Stimulated activated CD4-positive, alpha-beta T cell treated with anti-CD3 and anti-CD28 coated beads, Interleukin-4, amount 100 ng/mL, for 1 hour (primary cell): ENCODE measurements at places on chromosomes 2 and 18.

DNA sequence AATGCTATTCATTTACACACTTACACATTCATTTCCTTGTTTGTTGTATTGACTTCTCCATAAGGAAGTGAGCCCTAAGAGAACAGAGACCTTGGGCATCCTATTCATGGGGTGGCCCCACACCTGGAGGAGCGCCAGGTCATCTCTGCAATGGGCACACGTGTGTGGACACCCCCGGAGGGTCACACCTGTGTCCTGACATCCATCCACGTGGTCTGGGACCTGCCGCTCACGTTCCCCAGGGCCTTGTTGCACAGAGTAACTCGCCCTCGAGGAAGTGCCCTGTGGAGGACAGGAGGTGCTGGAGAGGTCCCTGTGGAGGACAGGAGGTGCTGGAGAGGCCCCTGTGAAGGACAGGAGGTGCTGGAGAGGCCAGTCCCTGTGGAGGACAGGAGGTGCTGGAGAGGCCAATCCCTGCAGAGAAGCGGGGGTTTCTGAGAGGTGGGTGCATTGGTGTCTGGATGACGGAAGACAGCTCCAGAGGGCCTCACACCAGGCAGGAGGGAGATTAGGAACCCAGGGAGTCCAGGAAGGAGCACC is 73.2 kb upstream of the GPC1 start:
- no peak for DNase-seq

DNA sequence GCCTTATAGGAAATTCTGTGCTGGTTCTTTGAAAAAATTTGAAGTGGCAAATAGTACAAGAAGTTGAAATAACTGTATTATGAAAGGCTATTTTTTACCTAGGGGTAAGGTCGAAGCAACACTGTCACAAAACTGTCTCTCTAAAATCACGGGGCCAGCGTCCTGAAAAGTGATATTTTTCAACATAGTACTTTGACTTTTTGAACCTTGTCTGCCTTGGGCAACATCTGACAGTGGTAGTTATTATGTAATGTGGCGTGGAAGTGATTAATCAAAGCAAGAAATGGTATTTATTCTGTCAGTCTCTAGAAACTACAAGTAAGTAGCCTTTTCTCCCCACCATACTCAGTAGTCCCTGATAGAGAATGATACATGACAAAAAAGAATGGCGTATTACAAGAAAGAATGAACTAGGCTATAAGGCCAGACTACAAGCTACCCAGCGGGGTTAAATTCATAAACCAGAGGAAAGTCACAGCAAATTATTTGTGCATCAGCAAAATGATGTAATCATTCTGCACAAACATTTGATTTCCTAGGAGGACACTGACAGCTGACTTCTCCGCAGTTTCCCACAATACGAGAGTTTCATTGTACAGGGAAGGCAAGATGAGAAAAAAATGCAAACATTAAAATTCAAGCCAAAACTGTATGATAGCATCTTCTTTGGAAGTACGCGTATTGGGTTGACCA is 9.8 kb downstream of the GEN1 start:
- DNase-seq: no peak

DNA sequence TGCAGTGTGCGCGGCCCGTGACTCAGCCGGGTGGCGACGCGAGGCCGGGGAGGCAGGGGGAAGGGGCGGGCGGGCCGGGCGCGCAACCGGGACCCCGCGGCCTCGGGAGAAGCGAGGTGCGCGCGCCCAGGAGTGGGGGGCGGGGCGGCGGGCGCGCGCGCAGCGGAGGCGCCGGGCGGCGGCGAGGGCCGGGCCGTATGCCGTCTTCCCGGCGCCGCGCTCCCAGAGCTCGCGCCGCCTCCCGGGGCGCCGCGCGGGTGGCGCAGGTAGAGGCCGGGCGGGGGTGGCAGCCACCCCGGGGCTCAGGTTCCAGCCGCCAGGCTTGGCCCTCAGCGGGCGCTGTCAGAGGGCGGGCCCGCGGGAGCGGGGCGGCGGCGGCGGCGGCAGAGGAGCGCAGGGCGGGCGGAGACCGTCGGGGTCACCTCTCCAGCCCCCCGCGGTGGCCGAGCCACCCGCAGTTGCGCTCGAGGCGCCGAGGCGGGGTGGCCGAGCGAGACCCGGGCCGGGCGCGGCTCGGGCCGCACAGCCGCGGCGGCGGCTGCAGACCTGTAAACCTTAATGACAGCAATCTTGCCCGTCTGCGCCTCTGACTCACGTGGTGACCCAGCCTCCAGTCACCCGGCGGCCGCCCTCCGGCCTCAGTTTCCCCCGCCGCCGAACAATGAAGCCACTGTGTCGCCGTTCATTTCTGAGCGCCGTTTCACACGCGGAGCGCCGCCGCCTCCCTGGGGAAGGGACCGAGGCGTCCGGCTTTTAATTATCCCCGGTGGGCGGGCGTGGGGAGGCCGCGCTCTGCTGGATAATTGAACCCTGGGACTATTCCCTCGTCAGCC is 25.3 kb upstream of the SMAD7 start:
- peak; percentile 70 for DNase-seq

- DNase-seq: no peak
Observed at GRCh38 chr2:227163485-227163997, 464 bp downstream of the COL4A4 start.

DNA sequence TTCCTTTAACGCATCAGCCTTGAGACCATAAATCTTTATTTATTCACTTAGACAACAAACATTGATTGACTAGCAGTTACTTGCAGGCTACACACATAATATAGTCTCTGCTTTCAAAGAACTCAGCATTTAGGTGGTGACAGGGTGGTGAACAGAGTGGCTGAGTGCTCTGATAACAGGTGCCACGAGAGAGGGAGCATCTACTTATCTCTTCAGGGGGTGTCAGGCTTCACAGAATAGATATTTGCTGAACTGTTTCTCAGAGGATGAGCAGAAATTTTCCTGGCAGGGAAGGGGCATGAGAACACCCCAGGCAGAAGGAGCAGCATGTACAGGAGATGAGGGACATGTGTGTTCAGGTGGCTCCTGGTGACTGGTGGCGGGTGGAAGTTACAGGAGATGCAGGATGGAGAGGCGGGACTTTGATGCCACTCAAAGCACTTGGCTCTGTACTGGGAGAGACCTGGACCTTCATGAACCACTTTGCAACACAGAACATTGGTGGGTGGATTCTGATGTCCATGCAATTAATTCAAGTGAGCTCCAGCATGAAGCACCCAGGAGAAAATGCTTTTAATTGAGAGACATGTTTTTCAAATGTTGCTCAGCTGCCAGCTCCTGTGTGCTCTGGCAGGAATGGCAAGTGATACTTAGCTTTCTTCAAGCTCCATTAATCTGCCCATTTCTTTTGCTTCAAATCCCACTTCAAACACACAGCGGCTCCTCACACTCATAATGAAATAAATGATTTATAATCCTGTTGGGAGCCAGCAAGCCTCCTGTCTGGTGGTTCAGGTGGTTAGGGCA is 248.9 kb downstream of the MYCN start:
- DNase-seq: no peak

DNA sequence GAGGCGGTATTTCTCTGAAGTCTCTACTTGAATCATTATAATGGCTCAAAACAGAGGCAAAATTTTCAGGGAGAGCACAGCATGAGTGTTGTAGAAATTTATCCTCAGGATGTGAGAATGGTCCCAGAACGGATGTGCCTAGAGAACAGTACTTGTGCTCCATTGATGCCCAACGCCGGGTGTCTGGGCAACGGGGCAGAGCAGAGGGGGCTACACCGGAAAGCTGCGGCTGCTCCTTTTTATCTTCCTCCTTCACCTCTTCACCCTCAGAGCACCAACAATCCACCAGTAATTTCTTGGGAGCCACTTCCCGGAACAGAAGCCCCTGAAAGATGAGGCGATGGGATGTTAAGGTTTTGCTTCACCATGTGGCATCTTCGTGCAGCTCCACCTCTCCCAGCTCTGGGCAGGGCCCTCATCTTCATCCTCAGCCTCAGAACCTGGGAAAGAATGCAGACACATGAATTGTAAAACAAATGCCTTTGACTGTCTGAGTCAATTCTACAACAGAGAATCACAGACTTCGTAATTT is 71.5 kb downstream of the PTGR3 start:
- DNase-seq: no peak

GRCh38 chr18:79534356-79534755 is 138.6 kb downstream of the NFATC1 start:
- DNase-seq: no peak

DNA sequence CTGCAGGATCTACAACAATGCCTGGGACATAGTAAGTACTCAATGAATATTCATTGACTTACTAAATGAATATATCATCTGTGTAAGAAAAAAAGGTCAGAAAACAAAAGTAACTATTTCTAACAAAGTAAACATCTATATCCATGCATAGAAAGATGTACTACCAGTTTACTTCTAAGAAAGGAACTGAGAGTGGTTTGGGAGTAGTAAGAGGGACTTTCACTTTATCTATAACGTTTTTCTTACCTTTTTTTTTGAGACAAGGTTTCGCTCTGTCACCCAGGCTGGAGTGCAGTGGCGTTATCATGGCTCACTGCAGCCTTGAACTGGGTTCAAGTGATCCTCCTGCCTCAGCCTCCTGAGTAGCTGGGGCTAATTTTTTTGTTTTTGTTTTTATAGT is 25.7 kb downstream of the DHX57 start:
- DNase-seq: no peak

GRCh38 chr18:63145851-63146555 is 173.6 kb downstream of the BCL2 start:
- no peak for DNase-seq

- no peak for DNase-seq
Observed at GRCh38 chr18:13369756-13370510, 151.4 kb downstream of the LDLRAD4 start.

- DNase-seq: no peak
Observed at GRCh38 chr2:153509133-153509532, 30.6 kb upstream of the RPRM start.

DNA sequence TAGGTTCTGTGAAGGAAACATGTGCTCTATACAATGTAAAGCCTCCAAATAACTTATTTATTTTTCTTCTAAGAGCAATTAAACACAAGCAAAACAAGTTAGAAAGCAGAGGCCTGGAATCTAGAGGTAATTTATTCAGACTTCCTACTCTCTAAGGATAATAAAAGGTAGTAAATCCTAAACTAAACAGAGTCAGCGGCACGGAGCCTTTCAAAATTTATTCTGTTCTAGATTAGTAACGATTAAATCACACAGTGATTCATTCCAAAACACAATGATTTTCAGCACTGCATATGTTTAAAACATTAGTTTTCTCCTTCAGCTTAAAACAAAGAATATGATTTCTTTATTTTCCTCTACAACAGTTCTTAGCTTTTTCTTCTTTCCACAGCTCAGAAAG is 160.9 kb downstream of the FBXO15 start:
- DNase-seq: no peak

- no peak for DNase-seq
Observed at GRCh38 chr2:223890721-223891120, 53.3 kb upstream of the AP1S3 start.

GRCh38 chr18:62767836-62768557 is 52.7 kb downstream of the PHLPP1 start:
- DNase-seq: no peak

DNA sequence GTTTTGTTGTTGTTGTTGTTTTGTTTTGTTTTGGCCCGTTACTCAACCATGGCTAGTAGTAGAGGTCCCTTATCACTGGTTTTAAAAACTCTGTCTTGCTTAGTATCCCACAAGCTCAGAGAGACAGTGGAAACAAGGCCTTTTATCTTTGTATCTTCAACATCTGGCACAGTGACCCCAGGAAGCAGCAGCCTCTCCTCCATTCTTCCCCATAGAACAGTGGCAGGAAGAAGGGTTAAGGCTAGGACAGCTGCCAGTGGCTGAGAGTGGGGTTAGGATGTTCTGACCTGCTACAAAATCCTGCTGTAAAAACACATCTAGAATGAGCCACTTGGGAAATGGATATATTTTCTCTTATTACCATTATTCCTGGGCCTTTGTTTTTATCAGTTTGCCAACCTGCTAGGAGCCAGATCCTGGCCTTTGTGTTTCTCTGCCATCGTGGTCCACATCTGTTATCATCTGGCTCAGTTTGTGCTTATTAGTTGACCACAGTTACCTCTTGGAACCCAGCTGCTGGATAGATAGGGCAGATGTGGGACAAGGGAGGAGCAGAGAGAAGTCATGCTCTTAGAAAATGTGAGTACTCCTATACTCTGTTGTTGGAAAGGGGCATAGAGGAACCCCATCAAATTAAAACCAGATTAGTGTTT is 246.8 kb downstream of the AGPS start:
- no peak for DNase-seq

GRCh38 chr2:24421668-24422067 is 61.3 kb upstream of the ITSN2 start:
- peak; percentile 56 for DNase-seq

DNA sequence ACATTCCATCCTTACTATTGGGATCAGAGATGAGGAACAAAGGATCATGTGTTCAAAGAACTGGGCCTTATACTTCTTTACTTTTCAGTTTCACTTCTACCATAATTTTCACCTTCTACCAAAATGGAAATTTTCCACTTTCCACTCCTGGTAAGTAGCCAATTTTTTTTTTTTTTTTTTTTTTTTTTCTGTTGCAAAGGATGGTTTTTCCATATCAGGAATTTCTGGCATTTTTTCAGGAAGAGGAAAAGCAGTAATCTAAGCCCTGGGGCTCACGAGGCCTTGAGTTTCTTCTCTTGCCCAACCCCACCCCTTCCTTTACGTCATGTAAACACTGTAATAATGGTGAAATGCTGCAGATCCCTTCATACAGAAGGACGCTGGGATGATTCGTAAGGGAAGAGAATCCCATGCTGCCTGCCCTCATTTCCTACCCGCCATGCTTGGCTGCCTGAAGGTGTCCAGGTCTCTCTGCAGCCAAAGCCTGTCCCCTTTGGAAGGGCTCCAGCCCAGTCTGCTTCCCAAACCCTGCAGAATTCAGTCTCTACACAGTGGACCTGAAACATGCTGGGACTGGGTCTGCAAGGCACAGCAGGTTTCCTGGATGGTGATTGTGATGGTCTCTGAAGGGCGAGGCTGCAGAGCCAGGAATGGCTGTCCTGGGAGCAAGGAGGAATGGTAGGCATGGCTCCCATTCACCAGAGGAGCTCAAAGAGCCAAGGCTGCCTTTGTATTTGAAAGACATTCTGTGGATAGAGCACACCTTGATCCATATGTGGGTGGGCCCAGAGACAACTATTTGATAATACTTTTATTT is 57.0 kb downstream of the EFR3B start:
- DNase-seq: no peak

- no peak for DNase-seq
Observed at GRCh38 chr2:157052685-157053224, 204.8 kb upstream of the GALNT5 start.

- no peak for DNase-seq
Observed at GRCh38 chr2:69740502-69740951, 1.4 kb upstream of the ANXA4 start.

- DNase-seq: no peak
Observed at GRCh38 chr18:8635087-8635486, 25.9 kb downstream of the RAB12 start.

- DNase-seq: no peak
Observed at GRCh38 chr2:235877275-235877802, 290.8 kb downstream of the GBX2 start.

DNA sequence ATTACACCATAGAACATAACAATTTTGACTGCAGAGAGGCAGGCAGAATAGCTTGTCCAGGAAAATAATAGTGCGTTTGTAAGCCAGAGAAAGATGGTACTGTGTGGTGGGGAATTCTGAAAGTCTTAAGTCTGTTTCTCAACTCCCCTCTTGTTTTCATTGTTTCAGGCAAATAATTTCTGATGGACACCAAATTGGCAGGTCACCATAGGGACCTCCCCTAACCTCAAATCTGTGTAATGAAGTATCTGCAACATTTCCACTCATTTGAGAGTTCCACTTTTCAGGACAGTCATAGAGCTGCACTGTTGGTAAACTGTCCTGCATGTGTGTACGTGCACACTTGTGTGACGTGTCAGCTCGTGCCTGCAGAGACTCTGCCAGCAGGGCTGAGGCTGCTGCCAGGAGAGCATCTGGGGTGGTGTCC is 195.6 kb downstream of the AGAP1 start:
- no peak for DNase-seq
